Upper lobe of right lung (tissue), 1 donor: ENCODE measurements at places on chromosomes 16 and 17. TPM values are rescaled to one million over a fixed set of nuclear protein-coding genes. Genes with fewer than 3 reads are reported as not detected.

C16orf46 gene
- 1.5 TPM for total RNA-seq

AATK gene
- total RNA-seq = 72.5 TPM

CDK5R1 gene
- total RNA-seq = 1.6 TPM

IGFBP4 gene
- total RNA-seq = 381 TPM

TIMP2 gene
- 318 TPM for total RNA-seq

GPR179 gene
- 0.35 TPM for total RNA-seq

GRAPL gene
- total RNA-seq = 16.6 TPM

DNA sequence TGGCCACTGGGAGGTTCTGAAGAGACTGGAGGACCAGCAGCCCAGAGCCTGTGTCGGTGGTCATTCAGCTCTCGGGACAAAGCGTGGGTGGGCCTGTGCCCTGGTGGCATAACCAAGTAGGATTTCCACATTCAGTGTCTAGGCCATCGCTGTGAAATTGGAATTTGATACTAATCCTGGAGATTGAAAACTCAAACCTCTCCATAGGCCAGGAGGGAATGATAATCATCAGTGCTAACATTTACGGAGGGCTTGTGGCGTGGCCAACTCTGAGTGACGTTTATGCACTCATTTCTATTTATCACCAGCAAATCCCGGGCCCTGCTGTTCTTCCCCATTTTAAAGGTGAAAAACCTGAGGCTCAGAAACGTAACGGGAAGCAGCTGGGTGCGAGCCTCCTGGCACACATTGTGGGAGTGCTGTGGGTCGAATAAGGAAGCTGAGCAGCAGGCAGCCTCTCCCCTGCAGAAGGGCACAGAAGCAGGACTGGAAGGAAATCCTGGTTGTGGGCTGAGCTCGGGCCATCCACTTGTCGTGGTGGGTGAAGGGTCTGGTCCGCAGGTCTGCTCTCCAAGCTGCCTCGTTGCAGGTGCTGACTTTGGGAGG lies 33.1 kb downstream of the RAI1 start:
- no peak for DNase-seq

- no peak for DNase-seq
Measured at GRCh38 chr17:15436473-15437302, 30.7 kb downstream of the CDRT4 start.

GRCh38 chr16:27273330-27273669 lies 4.7 kb upstream of the NSMCE1 start:
- DNase-seq = no peak

GRCh38 chr16:14063618-14064581 lies 7.2 kb upstream of the MRTFB start:
- no peak for DNase-seq

DNA sequence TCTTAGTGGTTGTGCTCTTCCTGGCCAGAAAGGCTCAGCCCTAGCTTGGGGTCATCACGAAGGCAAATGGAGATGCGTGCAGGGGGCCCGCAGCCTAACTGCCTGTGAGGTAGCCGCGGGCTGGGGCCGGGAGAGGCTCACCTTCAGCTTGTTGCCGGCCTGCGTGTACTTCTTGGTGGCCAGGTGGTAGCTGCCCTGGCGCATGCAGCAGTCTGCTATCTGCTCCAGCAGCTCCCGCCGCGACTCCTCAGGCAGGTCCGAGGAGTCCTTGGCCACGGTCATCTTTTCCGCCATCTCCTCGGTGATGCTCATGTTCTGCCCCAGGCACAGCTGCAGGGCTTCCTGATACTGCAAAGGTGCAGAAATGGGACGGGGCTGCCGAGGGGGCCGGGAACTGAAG lies 13.0 kb upstream of the TMEM204 start:
- no peak for DNase-seq

- no peak for DNase-seq
Measured at GRCh38 chr17:60386147-60387058, 5.5 kb downstream of the USP32 start.

GRCh38 chr16:23514381-23515152 lies 4.3 kb upstream of the GGA2 start:
- DNase-seq = no peak

GRCh38 chr16:2088759-2089358 lies 41.1 kb downstream of the TSC2 start:
- no peak for DNase-seq

GRCh38 chr17:30576326-30576861 lies 99.2 kb downstream of the GOSR1 start:
- peak; percentile 46 for DNase-seq

GRCh38 chr16:89709716-89710432 lies 8.4 kb upstream of the SPATA2L start:
- no peak for DNase-seq

DNA sequence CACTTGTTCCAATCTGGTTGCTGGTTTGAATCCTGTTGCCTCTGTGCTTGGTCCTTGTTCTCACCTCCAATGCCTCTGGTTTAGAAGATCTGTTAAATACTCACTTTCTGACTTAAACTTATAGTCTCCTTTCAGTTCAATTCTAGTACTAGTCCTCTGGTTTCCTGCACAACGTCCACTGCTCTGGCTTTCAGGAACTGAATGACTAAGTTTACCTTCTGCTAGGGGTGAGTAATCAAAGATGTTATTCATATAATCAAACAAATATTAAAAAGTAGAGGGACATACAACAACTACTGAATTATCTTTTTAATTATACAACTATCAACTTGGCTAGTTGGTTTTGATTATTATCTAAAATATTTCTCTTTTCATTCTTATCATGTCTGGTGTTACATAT lies 496.4 kb upstream of the TOM1L1 start:
- no peak for DNase-seq

- DNase-seq = no peak
Measured at GRCh38 chr16:50288920-50289319, 22.6 kb downstream of the ADCY7 start.

DNA sequence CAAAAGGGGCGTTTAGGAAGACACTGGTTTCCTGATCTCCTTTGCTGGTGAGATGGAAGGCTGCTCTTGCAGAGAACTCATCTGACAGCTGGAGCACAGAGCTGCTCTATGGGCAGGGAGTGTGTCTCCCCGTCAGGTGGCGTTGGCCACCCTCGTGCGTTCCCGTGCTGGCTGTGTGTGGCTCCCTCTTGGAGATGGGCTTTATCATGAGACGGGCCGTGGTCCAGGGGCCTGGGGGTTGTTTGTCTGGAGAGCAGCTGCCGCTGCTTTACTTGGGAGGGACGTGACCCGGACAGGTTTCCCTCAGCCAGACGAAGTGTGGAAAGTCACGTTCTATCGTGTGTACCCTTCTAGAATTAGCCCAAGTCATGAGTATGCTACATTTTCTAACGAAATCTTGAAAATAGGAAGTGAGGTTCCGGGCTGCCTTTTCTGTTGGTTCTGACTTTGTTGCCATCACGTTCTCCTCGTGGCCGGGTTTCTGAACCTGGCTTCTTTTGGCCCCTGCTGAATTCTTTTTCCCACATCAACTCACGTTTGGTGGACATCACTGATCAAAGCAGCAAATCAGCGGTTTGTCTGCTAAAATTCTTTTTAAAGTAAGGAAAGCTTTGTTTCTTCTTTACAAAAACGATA lies 105.6 kb upstream of the CHMP6 start:
- no peak for DNase-seq

GRCh38 chr16:55849536-55849935 lies 16.6 kb upstream of the CES1 start:
- DNase-seq = no peak

GRCh38 chr16:22255335-22255734 lies 41.9 kb upstream of the POLR3E start:
- no peak for DNase-seq

- DNase-seq = no peak
Measured at GRCh38 chr17:8455665-8456209, 20.1 kb downstream of the NDEL1 start.

DNA sequence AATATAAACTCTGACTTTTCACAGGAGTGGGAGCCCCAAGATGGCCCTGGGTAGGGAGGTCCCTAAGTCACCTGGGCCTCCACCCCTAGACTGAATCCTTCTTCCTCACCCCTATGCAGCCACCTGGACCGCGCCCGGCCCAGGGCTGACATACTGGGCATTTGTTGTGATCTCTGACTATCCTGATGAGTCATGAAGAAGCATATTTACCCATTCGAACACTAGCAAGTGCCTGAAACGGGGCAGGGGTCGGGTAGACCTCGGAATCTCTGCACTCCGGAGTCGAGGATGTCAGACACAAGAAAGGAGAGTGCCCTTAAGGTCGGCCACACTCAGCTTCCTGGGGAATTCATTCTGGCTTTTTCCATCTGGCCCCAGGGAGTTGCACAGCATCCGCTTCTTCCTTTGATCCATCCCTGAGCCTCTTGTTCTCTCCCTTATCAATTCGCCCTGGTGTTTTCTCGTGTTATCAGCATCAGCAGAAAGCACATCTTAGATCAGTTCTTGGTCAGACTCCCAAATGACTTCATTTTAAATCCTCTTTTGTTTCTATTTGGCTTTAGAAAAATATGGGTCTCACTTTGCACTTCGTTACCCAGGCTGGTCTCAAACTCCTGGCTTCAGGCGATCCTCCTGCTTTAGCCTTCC lies 10.4 kb downstream of the METTL22 start:
- no peak for DNase-seq

- peak; percentile 45 for DNase-seq
Measured at GRCh38 chr17:31597646-31598398, 206.3 kb downstream of the RAB11FIP4 start.

DNA sequence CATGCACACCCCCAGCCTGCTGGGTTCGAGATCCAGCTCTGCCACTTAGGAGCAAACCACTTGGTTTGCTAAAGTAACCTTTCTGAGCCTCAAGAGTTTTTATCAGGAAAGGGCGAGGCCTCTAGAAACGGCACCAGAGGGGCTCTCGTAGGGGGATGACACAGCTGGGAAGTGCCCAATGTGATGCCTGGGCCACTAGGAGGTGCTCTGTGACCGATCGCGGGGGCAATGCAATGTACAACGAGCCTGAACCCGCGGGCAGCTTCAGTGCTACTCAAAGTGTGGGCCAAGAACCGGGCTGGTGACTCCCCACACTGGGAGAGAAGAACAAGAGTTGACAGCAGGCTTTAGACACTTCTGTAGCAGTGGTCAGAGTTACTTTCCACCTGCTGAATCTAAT lies 9.4 kb downstream of the C16orf89 start:
- DNase-seq = peak; percentile 61
